ENCODE measurements at places on chromosomes 7 and 10.

DNA sequence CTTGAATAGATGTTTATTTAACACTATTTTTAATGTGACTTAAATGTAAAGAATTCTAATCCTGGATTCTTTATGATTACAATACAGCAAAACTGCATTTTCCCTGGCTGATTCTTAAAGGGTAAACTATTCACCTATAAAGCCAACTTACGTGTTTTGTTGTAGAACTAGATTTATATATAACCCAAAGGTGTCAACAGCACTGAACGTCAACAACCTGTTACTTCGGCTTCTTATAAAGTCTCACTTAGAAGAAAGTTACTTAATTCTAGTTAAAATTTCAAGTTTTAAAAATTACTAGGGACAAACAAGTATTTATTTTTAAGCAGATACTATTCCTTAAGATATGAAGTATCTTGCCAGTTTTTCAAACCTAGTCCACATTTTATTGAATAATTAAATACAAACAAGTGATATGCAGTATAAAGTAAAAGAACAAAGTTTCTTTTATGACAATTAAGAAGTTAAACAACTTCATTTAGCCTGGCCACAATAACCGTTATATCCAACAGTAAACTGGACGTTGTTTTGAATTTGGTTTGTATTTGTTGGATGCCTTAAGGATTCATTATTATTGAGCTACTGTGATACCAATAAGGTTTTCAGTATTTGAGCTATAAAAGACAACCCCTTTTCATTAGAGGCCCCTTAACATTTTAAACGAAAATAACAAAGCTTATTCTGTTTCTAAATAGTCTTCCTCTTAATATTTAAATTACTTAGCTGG lies 83.1 kb downstream of the SNX10 start:
- no peak for DNase-seq

DNA sequence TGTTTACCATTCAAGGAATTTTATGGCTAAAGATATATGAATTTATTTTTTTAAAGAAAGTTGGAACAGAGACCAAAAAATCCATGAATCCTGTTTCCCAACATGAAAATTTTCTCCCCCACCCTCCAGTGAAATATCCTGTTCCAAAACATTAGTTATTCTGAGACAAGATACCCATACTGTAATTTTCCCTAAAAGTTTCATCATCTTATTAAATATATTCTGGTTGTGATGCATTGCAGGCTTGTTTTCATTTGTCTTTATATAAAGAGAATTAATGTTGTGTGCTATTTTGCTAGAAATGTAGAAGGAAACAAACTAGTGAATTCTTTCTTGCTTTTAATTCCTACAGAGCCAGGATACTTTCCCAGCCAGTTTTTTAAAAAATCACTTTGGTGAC lies 106.6 kb downstream of the EXOC4 start:
- no peak for DNase-seq

DNA sequence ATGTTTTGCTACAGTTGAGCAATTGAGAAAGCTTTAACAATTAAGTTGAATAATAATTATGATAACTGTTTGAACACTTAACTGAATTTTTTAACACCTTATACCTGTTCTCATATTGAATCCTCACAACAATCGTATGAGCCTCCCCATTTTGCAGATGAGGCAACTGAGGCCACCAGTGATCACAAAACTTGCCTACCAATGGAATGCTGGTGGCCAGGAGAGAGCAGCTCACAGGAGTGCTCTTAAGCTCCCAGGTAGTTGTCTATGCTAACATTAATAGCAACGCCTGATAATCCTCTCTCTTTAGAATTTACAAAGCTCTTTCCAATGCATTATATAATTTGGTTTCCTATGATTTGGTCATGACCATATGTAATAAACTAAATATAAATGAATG lies 21.6 kb downstream of the GPNMB start:
- DNase-seq, result no peak

GRCh38 chr7:7449055-7449454 lies 86.6 kb downstream of the COL28A1 start:
- no peak for DNase-seq

- DNase-seq, result no peak
These were observed 25.3 kb upstream of the CUX1 start for GRCh38 chr7:101792051-101792681.

GRCh38 chr10:133150656-133151055 lies 9.4 kb upstream of the KNDC1 start:
- no peak for DNase-seq

- DNase-seq, result no peak
These were observed 85.1 kb upstream of the KMT2E start for GRCh38 chr7:104928721-104929400.

DNA sequence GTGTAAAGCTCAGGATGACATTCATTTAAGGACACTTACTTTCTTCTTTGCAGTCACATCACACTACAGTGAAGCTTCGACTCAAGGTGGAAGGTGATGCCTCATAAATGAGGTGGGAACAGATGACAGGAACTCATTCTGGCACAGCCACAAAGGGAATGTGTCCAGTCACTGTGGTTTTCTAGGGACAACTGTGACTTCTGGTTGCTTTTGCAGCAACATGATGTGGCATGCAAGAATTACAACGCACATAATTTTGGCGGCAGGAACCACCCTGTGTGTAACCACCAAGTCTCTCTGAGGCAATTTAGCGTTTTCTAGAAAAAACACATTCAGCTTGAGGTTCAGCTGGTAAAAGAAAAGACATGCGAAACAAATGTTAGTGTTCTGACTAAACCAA lies 32.0 kb upstream of the FERD3L start:
- DNase-seq, result no peak

DNA sequence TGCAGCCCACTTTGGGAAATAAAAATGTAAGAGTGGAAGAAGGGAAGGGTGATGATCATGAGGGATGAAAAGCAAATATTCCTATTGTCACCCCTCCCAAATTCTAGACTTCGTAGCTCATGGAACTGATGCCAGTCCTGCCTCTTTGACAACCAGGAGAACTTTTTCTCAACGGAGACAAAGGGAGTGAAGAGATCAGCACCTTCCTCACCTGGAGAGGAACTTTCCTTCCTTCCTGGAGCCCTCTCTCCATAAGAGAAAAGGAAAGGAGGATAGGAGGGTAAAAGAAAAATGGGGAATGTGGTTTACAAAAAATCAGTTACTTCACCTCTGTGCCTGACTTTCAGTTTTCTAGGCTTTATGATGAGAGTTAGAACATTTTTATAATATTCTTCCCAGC lies 3.4 kb downstream of the TBX20 start:
- no peak for DNase-seq

DNA sequence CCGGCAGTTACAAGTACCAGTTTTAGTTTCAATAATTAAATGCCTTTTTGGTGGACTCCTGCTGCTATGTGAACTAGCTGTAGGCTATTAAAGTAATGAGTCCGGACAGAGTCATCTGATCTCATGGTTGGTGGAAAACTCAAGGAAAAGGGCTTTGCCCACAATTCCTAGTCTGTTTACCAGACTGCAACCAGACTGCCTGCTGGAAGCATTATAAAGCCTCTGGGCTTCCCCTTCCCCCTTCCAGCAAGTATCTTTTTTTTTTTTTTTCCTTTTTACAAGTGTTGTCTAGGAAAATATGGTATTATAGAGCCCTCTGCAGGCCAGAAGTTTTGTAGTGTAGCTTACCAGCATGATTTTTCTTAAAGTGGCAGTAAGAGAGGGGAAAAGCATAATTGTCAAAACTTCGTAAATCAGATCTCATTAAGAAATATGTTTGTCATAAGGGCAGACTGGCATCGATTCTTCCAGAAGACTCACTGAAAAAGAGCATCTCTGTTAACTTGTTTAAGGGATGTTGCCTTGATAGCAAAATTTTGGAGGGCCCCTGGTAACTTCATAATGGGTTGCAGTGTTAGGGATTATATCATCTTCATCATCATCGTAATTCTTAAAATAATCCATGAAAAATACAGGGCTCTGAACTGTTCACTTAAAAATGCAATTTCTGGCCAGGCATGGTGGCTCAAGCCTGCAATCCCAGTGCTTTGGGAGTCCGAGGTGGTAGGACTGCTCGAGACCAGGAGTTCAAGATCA lies 181.3 kb downstream of the TAX1BP1 start:
- DNase-seq, result no peak

DNA sequence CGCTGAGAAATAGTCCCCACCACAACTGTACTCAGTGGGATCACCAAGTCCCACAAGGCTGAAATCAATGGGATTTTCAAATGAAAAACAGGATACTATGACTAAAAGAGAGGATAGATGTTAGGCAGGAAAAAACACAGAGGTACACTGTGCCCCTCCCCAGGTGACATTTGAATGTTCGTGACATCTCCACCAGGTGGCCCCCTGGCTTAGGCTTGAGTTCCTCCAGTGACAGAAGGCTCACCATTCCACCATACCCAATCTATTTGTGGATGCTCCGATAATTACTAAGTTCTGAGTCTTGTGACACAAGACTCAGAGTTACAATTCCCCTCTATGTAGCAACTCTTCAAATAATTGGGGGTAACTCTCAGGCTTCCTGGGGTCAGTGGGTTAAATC lies 77.5 kb upstream of the KCNMA1 start:
- DNase-seq, result no peak

DNA sequence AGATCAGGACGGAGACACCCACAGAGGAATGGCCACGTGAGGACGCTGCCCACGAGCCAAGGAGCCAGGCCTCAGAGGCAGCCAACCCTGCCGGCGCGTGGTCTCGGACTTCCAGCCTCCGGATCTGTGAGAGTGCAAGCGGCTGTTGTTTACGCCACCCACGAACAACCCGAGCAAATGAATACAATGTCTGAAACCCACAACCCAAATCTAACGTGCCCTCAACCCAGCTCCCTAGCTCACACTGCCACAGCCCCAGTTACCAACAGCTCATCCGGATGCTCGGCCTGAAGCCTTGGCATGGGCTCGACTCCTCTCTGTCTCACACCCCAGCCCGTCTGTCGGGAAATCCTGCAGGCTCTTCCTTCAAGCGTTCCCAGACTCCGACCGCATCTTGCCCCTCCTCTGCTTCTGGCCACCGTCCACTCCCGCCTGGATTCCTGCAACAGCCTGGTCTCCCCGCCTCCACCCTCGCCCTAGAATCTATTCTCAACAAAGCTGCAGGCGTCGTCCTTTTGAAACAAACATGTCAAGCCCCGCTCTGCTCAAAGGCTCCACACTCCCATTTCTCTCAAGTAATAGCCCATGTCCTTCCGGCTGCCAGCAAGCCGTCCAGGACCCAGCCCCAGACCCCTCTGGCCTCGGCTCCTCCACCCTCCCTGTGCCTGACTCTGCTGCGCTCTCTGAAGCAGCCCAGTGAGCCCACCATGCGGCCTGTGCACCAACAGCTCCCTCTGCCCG lies 35.3 kb downstream of the STK32C start:
- no peak for DNase-seq

DNA sequence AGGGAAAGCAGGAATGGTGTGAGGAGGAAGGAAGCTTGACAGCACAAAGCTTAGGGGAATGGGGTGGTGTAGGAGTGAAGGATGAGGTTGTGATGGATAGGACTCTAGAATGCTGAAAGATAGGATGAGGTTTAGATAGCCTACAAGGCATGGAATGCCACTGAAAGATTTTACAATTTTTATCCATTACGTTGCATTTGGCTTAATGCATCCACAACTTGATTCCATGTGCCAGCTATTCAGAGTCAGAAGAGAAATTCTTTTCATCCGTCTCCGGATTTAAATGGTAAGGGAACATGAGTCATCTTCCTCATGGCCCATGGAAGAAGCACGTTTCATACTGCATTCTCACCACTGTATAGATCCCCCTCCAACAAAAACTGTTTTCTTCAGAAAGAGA lies 212.4 kb upstream of the BMPER start:
- no peak for DNase-seq

GRCh38 chr7:112449353-112449752 lies 907 bp upstream of the IFRD1 start:
- no peak for DNase-seq

DNA sequence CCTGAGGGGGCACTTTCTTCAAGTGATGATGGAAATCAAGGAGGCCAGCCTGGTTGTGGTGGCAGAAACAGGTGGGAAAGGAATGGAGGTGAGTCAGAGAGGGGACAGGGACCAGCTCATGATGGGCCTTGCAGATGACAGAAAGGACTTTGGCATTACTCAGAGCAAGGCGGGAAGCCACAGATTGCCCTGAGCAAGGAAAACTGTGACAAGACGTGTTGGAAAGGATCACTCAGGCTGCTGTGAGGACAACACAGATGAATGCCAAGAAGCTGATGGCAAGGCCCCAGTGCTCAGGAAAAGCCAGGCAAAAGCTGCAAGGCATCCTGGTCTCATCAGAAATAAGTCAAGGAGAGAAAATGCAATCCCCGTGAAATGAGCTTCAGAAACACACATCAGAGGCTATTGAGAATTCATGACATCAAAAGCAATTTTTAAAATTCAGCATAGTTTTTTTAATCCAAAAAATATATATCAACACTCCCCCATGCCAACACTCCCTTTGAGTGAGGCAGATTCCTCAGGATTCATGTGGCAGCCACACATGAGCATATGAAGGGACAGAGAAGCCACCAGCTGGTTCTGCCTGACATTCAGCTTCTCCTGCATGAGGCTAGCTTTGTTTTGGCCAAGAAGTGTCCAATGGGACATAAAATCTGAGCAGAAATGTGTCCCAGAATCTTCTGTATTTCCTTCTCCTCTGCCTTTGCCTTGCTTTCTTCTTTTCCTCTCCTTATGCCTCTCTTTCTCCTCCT lies 244.5 kb upstream of the MYO3A start:
- DNase-seq, result no peak

DNA sequence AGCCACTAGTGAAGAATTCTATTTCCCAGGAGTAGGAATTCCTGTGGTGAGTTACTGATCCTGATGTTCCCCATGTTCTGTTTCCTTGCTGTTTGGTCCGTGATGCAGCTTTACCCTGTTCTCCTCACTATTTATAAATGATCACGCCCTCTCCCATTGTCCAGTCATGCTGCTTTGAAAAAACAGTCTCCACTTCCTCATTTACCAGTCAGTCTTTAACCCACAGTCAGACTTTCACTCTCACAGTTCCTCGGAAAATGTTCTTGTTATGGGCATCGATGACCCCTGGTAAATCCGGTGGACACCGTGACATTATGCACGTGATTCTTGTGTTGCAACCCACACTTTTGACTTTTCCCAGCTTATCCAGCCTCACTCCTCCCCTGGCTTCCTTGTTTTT lies 14.4 kb downstream of the SCIN start:
- DNase-seq, result no peak

- DNase-seq, result no peak
These were observed 91.5 kb downstream of the GSDME start for GRCh38 chr7:24665564-24666294.

- no peak for DNase-seq
These were observed 64.8 kb downstream of the ZNRF2 start for GRCh38 chr7:30349170-30349569.

DNA sequence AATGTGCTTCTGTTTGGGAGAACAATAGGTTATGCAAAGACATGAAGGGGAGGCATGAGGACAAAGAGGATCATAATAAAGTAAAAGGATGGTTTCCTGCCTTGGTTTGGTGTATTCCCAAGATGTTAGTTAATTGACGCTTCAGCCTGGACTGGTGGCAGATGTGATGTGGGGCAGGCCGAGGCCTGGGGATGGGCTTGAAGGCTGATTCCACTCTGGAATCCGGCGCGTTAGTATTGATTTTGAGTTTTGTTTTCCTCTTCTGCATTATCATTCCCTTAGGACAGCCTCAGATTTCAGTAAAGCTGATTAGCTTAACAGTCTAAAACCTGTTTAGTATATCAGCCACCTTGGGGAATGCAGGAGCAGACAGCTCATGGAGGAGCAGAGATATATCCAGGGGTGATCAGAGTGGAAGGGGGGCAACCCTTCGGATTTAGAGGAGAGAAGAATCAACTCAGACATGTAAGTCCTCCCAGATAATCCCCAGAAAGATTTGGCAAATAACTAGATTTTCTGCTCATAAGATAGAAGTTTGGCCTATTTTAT lies 159.8 kb upstream of the MTPN start:
- no peak for DNase-seq

All from activated T-helper 1 cell treated with anti-CD3 and anti-CD28 coated beads, Interleukin-2, amount 50 U/mL, for 16 hours (primary cell).